Left lung (tissue), 14 donors: ENCODE measurements at places on chromosomes 16 and 17.

- no peak for DNase-seq
Measured at GRCh38 chr17:82407255-82407654, 10.9 kb upstream of the HEXD start.

DNA sequence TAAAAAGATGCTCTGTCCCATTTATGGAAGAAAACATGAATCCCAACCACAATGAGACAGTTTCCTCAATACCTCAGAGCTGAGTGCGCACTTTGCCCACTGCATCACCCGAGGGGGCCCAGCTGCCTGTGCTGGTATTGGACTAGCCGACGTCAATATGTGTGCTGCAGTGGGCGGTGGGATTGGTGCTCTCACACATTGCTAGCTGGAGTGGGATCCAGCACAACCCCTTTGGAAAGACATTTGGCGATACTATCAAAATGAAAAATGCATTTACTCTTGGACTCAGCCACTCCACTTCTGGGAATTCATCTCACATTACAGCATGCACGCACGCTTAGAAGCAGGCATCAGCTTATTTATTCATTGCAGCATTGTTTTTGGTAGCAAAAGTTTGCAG is 289.2 kb upstream of the FOXF1 start:
- DNase-seq: no peak

DNA sequence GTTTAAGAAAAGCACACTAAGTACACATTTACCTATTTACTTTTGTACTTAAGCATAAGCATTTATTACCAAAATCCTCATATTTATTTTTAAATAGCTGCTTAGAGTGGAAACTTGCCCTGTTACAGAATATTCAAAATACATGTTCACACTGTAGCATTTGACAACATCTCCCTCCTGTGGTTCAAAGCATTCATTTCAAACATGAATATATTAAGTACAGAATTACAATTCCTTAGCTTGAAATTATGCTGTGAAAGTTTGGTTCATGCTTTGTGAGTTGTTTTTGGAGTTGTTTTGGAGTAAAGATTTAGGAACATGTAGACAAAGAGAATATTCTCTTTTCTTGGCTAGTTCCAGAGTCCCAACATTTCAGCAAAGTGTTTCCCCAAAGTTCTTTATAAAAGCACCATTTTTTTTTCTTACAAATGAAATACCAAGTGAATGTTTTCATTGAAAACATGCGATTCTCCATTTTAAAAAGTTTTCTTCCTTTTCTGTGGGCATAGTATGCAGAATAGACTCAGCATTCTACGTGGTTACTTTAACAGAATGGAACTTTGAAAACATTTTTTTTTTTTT is 33.2 kb downstream of the TUBD1 start:
- no peak for DNase-seq

DNA sequence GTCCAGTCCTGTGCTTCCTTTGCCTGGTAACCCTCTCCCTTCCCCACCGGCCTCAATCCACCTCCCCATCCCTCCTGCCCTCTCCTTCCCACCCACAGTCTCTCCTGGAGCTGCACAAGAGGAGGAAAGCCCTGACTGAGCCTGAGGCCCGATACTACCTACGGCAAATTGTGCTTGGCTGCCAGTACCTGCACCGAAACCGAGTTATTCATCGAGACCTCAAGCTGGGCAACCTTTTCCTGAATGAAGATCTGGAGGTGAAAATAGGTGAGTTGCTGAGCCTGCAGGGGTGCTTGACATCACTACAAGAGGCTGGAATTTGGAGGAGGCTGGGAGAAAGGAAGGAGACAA is 1.3 kb downstream of the PLK1 start:
- no peak for DNase-seq

DNA sequence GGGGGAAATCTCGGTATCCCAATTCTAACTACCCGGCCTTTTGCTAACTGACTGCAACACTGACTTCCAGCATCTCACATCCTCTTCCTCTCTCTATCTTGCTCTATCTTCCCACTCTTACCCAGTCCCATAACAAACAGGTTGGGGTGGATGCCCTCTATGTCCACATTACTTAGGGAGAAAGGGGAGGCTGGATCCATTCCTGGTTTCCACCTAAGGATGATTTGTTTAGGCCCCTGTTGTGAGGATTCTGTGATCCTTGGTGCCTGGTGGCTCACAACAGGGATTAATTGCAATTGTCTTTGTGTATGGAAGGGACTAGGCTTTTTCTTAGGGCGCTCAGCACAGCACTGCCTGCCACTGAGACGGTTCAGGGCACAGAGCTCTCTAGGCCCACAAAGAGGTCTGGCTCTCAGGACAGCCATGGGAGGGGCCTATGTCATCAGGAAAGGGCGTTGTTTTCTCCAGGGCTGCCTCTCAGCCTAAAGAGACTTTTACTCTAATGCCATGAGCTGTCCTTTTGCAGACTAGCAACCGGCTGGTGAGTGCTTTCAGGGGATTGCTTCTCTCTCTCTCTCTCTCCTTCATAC is 612.1 kb upstream of the SALL1 start:
- DNase-seq: no peak

GRCh38 chr17:65072660-65073071 is 16.1 kb upstream of the GNA13 start:
- DNase-seq: no peak

- peak; percentile 79 for DNase-seq
Measured at GRCh38 chr16:52068447-52069074, 478.4 kb downstream of the TOX3 start.

GRCh38 chr17:31378638-31379037 is 12.8 kb upstream of the RAB11FIP4 start:
- DNase-seq: no peak

GRCh38 chr16:31108035-31108793 is at the start of gene BCKDK:
Gene BCKDK, plus strand, starts transcription at chr16:31108386. Its CDS starts 838 bp downstream, at chr16:31109224.
- peak; percentile 82 for DNase-seq

- no peak for DNase-seq
Measured at GRCh38 chr17:4090898-4091297, 51.9 kb downstream of the ZZEF1 start.

GRCh38 chr17:17573912-17574311 is 17.6 kb downstream of the PEMT start:
- DNase-seq: no peak

- DNase-seq: no peak
Measured at GRCh38 chr17:42329025-42329976, 41.0 kb downstream of the STAT5A start.

GRCh38 chr17:49488612-49489011 is 6.5 kb upstream of the NGFR start:
- DNase-seq: no peak

DNA sequence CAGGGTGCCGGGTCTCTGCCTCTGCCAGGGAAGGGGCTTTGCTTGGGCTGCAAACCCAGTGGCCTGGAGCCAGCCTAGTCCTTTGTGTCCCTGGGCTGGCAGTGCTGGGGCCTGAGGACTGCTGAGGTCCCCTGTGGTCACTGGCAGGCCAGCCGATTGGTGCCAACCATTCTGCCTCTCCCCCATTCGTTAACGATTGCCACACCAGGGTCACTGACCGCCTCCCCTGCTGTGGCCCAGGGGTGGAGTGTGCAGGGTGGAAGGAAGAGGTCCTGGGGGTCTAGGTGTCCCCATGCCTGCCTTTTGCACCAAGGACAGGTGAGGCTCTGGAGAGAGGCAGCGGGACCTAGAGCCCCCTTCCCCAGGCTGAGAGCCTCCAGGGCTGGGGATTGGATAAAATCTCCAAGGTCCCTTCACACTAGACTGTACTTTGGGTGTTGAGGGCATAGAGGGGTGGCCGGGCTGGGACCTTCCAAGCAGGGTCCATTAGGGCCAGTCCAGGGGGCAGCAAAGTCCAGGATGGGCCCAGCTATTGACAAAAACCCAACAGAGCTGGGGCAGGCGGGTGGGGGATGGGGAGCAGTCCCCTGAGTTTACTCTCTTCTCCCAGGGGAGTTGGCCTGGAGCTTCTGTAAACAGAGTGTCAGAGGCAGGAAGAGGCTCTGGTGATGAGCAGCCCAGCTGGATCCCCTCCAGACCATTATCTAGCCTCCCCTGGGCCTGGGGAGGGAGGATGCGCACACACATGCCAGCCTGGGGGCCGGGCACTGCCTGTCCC is 1.1 kb downstream of the VASN start:
- no peak for DNase-seq

GRCh38 chr16:19532601-19533000 is 8.9 kb downstream of the CCP110 start:
- no peak for DNase-seq

GRCh38 chr17:1004769-1005295 is 7.9 kb downstream of the TIMM22 start:
- no peak for DNase-seq

- DNase-seq: peak; percentile 82
Measured at GRCh38 chr17:8935191-8935590, 30.3 kb downstream of the PIK3R5 start.

- no peak for DNase-seq
Measured at GRCh38 chr17:50276588-50277356, 2.5 kb downstream of the TMEM92 start.

DNA sequence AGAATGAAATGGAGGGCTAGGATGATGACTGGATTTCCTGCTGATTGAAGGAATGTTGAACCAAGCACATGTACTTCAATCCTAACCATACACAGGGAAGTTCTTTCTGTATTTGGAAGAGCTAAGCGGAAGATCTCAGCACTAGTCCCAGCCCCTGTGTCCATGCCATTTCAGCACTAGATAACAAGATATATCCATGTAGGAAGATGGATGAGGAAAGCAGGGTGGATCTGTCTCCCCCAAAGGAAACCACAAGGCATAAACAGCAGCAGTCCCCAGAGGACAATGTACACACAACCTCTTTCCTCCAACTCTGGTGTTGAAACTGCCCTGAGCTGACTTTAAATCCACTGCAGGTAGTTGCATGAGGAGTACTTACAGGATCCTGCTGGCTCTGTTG is 75.1 kb downstream of the GRIN2A start:
- no peak for DNase-seq

- DNase-seq: no peak
Measured at GRCh38 chr17:17726458-17727060, 45.3 kb downstream of the RAI1 start.

DNA sequence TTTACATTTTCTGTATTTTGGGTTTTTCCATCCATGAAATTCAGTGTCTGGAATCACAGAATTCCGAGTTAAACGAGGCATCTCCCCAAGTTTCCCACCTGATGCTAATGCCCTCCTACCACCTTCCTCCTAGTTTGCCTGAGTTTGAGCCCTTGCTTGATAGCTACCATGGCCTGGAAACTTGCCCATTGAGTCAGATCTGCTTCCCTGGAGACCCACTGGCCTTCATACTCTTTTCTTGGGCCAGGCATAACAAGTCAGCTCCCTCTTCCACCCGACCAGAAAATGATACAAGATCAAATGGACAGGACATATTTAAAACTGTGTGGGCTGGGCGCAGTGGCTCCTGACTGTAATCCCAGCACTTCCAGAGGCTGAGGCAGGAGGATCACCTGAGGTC is 10.2 kb downstream of the SETD1A start:
- no peak for DNase-seq

DNA sequence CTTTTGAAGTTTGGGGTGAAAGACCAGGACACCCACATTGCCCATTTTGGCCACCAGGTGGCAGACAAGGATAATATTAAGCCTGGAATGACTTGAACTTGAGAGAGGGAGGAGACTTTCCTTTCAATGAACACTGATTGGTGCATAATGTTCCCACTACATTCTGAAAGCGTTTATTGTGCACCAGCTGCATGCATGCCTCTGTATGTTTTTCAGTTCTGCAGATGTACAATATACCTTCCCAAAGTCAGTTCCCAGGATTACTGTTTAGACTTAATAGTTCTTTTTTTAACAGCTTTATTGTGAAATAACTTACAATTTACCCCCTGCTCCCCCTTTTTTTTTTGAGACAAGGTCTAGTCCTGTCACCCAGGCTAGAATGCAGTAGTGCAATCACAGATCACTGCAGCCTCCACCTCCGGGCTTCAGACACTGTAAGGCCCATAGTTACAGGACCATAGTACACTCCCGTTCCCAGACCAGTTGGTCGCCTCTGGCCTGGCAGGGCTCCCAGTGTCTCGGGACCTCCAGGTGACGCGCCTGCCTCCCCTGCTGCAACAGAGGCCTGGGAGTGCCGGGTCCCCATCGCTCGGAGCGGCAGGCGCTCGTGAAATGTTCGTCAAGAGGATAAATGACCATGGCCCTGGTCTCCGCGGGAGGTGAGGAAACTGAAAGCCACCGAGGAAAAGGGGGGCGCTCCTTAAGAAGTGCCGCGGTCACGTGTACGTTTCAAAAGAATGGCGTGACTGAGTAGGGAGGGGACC is 12.2 kb downstream of the CES2 start:
- DNase-seq: peak; percentile 72

- no peak for DNase-seq
Measured at GRCh38 chr17:11852912-11853311, 144.4 kb downstream of the ZNF18 start.

DNA sequence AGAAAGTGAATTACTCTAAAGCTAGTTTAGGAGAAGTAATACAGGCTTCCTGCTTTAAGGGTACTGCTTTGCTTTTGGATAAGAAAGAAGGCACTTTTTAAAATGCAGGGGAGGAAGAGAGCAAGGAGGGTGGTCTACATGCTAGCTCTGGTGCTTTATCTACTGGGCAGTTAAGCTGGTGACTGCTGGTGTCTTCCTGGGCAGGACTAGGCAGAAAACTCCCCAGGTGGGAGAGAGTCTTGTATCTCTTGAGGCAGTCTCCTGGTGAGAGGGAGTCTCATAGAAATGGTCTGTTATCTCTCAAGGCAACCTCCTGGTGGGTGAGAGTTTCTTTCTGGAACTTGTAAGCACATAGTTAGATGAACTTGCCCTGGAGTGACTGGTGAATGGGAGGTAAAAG is 953.9 kb upstream of the GOT2 start:
- no peak for DNase-seq

DNA sequence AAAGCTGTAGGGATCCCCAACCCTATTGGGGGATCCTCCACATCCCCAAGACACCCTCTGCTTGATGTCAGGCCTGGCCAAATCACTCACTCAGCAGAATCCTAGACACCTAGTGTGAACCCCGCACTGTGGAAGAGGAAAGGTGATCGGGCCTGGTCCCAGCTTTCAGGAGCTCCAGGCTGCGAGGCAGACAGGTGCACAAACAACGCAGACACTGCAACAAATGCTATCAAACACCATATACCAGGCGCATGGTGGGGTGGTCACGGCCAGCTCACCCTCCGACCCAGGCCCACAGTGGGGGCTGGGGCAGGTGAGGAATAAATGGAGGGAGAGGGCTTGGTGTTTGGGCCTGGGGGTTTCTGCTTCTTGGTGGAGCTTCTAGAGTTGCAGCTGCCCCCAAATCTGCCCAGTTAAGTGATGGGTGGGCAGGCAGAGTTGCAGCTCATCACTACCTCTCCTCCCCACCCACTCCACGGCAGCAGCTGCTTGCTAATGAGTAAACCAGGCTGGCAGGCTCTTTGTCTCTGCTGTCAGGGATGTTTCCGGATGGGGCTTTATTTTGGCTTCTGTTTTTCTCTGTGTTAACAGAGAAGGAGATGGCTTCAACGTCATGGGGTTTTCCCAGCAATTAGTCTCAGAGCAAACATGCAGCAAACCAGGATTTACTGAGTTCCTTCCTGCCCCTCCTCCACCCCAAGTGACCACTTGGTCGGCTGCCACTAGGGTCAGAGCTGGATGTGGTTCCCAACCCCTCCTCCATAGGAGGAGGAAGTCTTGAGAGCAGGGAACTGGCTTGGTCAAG is 46.6 kb downstream of the PECAM1 start:
- peak; percentile 88 for DNase-seq
